ENCODE measurements at places on chromosomes 12 and 14. TPM values are rescaled to one million over a fixed set of nuclear protein-coding genes. Genes with fewer than 3 reads are reported as not detected.

DNA sequence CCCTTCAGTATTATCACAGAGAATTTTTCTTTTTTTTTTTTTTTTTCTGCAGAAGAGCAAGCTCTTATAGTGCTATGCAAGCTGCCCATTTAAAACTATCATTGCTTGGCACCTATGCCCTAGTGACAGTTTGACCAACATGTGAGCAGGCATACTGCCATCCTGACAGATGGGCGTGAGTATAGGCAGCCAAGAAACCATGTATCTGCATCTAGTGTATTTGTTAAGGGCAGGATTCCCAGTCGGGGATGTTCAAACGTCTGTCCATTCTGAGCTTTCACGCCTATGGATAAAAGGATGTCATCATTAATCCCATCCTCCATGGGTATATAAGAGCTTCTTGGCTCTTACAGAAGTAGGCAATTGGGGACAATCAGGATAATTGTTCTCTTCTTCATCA is 8.8 kb downstream of the VRK1 start:
- DNase-seq: no peak

- DNase-seq: no peak
These were observed 48.2 kb downstream of the NAV3 start for GRCh38 chr12:77878901-77879300.

NUAK1 gene
- 73.9 TPM for total RNA-seq

GPR162 gene
- 0.93 TPM for total RNA-seq

GRCh38 chr12:123801573-123802178 is 39.6 kb downstream of the DNAH10 start:
- DNase-seq: peak; percentile 44

- no peak for DNase-seq
These were observed 270.5 kb downstream of the DUSP6 start for GRCh38 chr12:89081719-89082369.

CLEC2A gene
- total RNA-seq: not detected

TAS2R30 gene
- 3.9 TPM for total RNA-seq

DNA sequence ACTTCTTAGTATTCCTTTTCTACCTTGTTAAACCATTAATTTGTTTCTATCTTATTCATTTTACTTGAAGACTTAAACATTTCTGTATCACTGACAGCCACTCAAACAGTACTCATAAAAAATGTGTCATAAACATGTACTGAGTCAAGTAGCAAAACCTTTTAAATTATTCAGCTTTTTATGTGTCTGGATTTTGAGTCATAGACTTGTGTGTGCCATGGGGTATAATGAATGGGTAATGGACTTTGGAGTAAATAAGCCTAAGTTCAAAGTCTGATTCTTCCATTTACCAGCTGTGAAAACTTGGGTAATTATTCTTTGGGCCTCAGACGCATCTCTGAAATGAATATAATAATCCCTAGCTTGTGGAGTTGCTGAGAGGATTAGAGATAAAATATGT is 199.0 kb downstream of the RAD51B start:
- no peak for DNase-seq

GRCh38 chr14:64736271-64737169 is 32.3 kb downstream of the PLEKHG3 start:
- DNase-seq: no peak

ALG10B gene
- total RNA-seq: 4.1 TPM

IKZF4 gene
- total RNA-seq: 1.4 TPM

AQP6 gene
- total RNA-seq: 0.05 TPM

DNA sequence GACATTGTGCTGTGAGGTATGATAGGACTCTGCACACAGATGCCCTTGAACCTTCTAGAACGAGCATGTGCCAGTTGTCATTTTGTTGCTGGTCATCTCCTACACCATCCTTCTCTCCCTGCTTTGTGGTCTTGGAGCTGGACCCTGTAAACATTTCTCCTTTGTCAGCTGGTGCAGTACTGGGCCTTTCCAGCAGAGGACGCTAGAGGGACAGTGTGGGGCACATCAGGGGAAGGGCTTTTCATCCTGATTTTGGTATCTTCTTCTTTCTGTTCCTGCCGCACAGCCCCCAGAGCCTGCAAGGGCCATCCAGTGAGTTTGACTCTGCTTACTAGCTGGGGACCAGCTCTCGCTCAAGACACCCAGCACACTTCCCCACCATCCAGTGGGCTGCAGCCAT is 484.6 kb downstream of the AACS start:
- no peak for DNase-seq

- peak; percentile 100 for DNase-seq
These were observed 87.8 kb upstream of the DYNC1H1 start for GRCh38 chr14:101876555-101876938.

DNA sequence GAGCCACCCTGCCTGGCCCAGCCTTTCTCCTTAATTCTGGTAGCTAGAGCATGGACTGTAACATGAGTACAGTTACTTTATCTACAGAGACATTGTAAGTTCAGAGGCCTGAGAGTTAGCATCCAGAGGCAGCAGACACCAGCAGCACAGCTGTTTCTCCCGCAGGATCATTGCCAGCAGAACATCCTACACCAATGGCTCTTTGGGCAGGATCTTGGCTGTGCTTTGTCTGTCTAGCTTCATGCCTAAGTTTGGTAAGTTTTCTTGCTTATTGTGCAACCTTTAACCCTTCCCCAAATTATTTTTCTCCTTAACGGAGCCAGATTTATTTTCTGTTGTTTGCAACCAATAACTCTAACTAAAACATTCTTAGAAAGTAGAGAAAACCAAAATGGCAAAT is 21.6 kb downstream of the C12orf71 start:
- DNase-seq: no peak

CCDC196 gene
- not detected for total RNA-seq

DNA sequence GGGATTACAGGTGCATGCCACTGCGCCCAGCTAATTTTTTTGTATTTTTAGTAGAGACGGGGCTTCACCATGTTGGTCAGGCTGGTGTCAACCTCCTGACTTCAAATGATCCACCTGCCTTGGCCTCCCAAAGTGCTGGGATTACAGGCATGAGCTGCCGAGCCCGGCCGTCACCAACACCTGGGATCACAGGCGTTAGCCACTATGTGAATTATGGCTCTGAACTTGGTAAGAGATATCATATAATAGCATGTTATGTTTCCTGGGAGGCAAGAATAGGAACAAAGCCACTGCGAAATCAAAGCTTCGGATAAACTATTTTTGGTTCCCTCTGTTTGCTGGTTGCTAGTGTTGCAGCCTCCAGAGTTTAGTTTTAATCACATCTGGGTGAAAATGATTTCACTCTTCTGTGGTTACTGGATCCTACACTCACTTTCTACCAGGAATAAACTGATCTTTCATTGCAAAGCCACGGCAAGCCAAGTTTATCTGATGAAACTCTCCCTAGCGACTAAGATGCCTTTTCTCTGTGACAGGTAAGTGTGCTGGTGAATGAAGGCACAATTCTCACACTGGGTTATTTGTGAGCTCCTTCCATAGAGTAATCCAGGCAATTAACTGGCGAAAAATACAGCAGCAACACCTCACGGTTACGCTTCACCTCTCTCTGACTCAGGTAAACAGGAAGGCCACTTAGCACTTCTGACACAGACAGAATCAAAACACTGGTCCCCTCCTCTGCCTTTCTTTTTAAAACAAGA is 16.7 kb downstream of the SNRNP35 start:
- no peak for DNase-seq

DNA sequence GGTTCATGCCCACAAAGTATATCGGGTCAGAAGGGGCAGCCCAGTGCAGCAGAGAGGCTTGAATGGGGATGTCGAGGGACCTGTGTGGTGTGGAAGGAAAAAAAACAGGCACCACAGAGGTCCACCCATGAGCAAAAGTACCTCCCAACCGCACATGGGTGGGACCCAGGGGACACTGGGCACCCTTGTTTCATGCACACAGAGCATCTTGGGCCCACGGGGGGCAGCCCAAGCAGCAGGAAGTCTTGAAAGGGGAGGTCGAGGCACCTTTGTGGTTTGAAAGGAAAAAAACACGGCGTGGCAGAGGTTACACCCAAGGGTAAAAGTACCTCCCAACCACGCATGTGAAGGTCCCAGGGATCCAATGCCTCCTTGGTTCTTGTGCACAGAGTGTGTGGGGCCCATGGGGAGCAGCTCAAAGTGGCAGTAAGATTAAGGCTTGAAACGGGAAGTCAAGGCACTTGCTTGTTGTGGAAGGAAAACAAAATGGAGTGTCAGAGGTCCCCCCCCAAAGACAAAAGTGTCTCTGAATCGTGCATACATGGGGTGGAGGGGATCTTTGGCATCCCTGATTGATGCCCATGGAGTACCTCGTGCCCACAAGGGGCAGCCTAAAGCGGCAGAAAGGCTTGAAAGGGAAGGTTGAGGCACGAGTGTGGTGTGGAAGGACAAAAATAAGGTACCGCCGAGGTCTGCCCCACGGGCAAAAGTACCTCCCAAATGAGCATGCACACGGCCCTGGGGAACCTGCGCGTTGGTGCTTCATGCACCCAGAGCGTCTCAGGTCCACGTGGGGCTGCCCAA is 575.5 kb downstream of the ALG10 start:
- no peak for DNase-seq

GNG2 gene
- 2.9 TPM for total RNA-seq

DNA sequence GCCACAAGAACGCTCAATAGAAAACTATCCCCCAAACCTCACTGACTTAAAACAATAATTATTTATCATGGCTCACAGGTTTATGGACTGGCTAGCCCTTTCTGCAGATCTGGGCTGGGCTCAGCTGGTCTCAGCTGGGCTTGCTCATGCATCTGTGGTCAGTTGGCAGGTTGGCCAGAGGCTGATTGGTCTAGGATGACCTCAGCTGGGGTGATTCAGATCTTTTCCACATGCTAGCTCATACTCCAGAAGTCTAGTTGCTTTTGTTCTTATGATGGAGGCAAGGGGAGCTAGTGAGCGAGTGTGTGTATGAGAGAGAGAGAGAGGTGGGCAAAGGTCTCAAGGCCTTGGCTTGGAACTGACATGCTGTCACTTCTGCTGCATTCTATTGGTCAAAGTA is 181.2 kb upstream of the NRXN3 start:
- no peak for DNase-seq

GRCh38 chr14:75268633-75269550 is 9.7 kb upstream of the FOS start:
- no peak for DNase-seq

GRCh38 chr14:22432348-22432976 is 156.6 kb downstream of the DAD1 start:
- peak; percentile 95 for DNase-seq

SERPINA9 gene
- total RNA-seq: not detected

GRCh38 chr12:50302686-50303085 is 19.4 kb upstream of the LIMA1 start:
- peak; percentile 37 for DNase-seq

DNA sequence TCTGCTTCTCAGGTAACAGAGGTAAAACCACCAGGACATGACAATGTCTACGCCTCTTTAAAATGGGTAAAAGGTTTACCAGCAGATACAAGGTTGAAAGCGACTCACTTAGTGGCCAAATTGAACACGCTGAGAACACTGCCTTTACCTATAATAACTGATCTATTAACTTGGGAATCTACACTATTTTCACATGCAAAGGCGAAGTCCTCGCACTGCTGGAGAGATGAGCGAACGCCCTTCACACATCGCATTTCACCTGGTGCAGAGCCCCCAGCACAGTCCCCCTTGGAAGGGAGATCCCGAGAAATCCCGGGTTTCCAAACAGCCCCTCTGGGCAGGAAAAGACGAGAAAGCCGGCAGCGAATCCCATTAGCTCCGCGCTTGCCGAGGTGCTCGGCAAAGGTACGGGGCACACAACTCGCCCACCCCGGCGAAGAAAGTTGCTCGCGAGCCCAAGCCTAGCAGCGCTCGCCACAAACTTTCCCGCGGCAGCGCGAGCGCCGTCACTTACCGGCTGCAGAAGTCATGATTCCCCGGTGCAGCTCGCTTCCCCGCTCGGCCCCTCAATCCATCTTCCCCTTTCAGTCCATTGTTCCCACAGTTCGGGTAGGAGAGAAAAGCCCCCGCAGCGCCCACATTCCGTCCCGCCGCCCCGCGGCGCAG is 423 bp downstream of the FGD6 start:
- no peak for DNase-seq

DNA sequence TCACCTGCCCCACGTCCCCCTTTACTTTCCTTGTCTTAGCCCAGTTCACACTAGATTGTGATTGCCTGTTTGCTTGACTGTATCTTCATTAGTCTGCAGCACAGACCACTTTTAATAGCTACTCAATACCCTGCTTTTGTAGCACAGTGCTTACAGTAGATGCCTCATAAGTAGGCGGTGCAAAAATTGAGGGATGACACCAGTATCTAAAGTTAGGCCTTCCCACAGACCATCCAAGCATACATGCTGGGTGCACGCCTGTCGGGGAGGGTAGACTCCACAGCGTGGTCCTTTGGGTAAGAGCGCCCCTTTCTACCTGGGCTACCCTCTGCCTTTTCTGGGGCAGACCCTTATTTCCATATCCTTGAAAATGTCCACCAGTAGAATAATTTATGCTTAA is 140.8 kb downstream of the GCH1 start:
- DNase-seq: no peak

DNA sequence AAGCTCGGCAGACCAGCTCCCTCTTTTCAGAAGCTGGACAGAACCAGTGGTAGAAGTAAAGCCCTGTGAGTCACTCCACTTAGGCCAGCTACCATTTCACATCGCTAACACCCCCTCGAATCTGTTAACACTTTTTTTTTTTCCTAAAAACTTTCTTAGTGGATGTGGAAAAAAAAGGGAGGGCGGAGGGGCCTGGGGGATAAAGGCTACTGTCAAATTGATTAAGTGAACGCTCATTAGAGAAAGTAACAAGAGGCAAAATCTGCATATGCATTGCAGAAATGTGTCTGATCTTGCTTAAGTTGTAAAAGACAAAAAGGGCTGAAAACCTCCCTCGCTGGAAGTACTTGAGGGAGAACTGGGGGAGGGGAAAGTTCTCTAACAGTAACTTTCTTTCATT is 86.6 kb upstream of the OTX2 start:
- no peak for DNase-seq

GRCh38 chr12:12010277-12011039 is 60.3 kb upstream of the BCL2L14 start:
- DNase-seq: no peak

DNA sequence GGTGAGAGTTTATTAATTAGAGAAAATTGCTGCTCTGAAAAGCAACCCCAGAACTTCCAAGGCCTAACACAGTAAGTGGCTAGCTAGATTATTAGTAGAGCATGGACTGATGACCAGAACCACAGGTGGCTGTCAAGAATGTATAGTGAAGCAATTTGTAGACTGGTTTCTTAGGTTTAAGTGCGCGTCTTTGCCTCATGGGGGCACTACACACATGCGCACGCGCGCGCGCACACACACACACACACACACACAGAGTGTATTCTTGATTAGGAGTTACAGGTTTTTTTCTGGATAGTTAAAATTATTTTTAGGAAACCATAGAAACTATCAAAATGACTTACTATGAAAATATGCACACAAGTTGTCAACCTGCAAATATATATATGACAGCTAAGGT is 66.5 kb downstream of the BHLHE41 start:
- no peak for DNase-seq

GON7 gene
- 14.4 TPM for total RNA-seq

GRCh38 chr12:30691122-30691879 is 4.4 kb downstream of the IPO8 start:
- DNase-seq: peak; percentile 40

DNA sequence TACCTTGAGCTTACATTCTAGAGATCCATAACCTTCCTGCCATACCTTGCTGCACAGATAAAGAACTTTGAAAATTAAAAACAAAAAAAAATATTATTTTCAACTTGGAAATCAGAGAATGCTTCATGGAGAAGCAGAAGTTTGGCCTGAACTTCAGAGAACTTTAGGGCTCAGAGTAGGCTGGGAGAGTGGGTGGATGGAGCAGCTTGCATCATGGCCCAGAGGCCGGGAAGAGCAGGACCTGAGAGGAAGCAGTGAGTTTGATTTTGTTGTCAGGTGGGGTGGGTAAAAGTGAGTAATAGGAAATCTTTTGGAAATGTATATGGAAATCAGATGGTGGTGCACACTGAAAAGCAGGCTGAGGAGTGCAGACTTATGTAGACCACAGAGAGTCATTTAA is 228.5 kb upstream of the KRR1 start:
- DNase-seq: peak; percentile 2

KCNC2 gene
- total RNA-seq: not detected

Measured in dermis blood vessel endothelial cell (primary cell).